ENCODE measurements at places on chromosomes 2 and 18.

DNA sequence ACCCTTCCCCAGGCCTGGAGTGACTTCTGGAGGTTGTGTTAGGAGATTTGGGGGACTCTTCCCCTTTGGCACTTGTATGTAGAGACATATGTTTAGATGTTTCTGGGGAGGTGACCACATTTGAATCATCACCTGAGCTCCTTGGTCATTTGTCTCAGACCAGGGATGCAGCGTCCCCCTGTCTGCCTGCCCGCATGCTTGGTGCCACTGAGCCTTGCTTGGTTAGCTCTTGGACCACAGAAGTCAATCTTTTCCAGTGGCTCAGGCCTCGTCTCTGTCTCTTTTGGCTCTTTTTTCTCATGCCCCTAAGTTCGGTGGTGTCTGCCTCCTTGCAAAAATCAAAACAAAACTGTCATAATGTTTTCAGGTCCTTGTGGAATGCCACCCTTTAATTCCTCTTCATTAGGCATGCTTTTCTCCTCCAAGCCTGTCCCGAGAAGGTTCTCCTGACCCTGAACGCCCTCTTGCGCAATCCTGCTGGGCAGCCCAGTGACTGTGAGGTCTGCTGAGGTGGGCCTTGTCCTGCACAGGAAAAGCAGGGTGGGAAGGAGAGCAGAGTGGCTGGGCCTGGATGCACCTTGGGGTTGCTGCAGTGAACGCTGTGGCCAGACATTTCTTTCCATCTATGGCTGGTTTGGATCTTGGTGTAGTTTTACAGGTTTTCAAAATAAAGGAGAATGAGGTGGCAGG is 24.9 kb downstream of the GLI2 start:
- DNase-seq, result no peak

- DNase-seq, result no peak
Observed at GRCh38 chr18:30623401-30624065, 419.0 kb downstream of the DSC3 start.

DNA sequence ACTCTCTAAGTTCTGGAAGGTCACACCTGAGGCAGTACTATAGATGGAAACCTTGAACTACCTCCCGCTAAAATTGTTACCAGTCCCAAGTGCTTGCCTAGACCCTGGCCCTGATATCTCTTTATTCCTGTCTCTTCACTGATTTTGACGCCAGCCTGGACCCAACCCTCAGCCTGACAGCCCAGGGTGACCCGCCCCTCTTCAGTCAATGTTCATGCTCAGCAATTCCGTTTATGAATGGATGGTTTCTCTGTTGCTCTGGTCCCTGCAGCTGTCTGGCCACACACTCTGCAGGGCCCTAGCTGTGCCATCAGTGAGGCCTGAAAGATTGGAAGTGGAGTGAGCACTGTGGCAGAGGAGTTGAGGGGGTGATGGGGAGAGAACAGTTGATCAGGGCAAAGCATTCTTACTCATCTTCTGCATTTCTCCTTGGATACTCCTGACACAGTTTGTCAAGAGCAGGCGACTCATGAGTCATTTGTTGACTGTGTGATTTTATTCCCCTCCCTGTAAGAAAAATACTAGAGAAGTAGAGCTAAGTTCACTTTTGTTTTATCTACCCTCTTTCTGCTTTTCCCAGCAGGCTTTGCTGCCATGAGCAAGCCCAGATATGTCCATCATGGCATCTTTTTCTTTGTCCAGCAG is 46.0 kb downstream of the NPAS2 start:
- DNase-seq, result no peak

DNA sequence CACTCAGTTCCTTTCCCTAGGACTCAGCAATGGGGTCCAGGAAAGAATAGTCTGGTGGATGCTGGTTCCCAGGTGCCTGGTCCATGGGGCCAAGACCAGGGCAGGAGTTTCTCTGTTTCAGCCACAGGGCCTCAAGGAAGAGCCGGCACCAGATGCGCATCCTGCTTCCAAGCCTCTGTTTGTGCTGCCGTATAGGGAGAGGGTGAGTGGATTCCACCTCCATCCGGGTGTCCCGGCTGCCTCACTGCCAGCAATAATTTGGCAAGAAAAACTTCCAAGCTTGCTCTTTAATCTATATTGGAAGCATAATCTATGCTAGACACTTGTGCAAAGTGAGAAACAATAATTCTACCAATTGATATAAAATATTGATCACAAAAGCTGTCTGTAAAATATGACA is 261.2 kb upstream of the HS6ST1 start:
- no peak for DNase-seq

DNA sequence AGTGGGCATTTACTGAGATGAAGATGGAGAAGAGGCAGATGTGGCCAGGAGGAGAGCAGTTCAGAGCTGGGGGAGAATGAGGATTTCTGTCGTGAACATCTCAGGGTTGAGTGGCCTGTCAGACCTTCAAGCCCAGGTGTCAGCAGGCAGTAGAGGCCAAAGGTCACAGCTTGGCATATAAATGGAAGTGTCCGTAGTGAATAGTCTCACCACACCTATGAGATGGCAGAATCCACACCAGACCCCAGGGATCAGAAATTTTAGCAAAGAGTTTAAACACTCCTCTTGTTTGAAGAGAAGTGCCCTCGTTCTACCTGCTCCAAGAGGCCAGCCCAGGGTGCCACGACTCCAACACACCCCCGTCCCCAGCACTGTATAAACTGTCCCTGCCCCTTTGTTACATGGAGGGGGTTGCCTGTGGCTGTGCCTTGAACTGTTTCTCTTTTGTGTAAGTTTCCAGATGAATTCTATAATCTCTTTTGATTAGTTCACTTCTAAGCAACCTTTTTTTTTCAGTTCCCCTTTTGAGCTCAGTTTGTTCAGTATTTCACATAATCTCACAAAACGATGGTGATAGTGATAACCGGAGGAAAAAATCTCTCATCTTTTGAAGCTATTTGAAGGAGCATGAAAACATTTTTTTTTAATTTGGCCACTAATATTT is 69.0 kb upstream of the TTC39C start:
- no peak for DNase-seq

GRCh38 chr18:35641916-35642315 is 60.4 kb downstream of the GALNT1 start:
- no peak for DNase-seq

- DNase-seq, result no peak
Observed at GRCh38 chr2:126835831-126836230, 62.9 kb upstream of the TEX51 start.
